Heart left ventricle (tissue), 16 donors: ENCODE measurements at places on chromosomes 13 and 19. TPM values are rescaled to one million over a fixed set of nuclear protein-coding genes. Genes with fewer than 3 reads are reported as not detected.
A peak's percentile ranks its signal among the peaks of the same experiment; 100 is the strongest.

IGFL1 gene
- polyA plus RNA-seq: not detected

RAP2A gene
- 3.9 TPM for polyA plus RNA-seq

ZNF112 gene
- polyA plus RNA-seq: 2.2 TPM

FAM83E gene
- polyA plus RNA-seq: 0.14 TPM

MBD3L3 gene
- not detected for polyA plus RNA-seq

PRR20D gene
- polyA plus RNA-seq: not detected

SERP2 gene
- polyA plus RNA-seq: 16.6 TPM

GRCh38 chr13:76993021-76993420 lies 1.1 kb downstream of the CLN5 start:
- H3K27ac ChIP-seq: peak overlapping the region; percentile 95
- H3K4me1 ChIP-seq: peaks cover 22% of the 10 kb centered on the region
- no peak for DNase-seq
- H3K27me3 ChIP-seq: no peaks in the 10 kb centered on the region
- peaks cover 9% of the 10 kb centered on the region for H3K36me3 ChIP-seq

- no peak overlapping the region for H3K4me3 ChIP-seq
- no peaks in the 10 kb centered on the region for H3K36me3 ChIP-seq
- no peaks in the 10 kb centered on the region for H3K4me1 ChIP-seq
- no peaks in the 10 kb centered on the region for H3K27me3 ChIP-seq
Measured at GRCh38 chr19:7492558-7492957, 3.7 kb upstream of the PEX11G start.

- no peak overlapping the region for H3K4me3 ChIP-seq
- no peak overlapping the region for H3K27ac ChIP-seq
- H3K36me3 ChIP-seq: no peaks in the 10 kb centered on the region
Measured at GRCh38 chr19:8150998-8151766, 1.8 kb upstream of the FBN3 start.

- no peak for DNase-seq
- H3K4me3 ChIP-seq: no peak overlapping the region
- H3K4me1 ChIP-seq: peaks cover 38% of the 10 kb centered on the region
- no peak overlapping the region for H3K27ac ChIP-seq
- H3K36me3 ChIP-seq: no peaks in the 10 kb centered on the region
- H3K27me3 ChIP-seq: no peaks in the 10 kb centered on the region
Measured at GRCh38 chr19:2180881-2181632, 17.3 kb downstream of the DOT1L start.

DNA sequence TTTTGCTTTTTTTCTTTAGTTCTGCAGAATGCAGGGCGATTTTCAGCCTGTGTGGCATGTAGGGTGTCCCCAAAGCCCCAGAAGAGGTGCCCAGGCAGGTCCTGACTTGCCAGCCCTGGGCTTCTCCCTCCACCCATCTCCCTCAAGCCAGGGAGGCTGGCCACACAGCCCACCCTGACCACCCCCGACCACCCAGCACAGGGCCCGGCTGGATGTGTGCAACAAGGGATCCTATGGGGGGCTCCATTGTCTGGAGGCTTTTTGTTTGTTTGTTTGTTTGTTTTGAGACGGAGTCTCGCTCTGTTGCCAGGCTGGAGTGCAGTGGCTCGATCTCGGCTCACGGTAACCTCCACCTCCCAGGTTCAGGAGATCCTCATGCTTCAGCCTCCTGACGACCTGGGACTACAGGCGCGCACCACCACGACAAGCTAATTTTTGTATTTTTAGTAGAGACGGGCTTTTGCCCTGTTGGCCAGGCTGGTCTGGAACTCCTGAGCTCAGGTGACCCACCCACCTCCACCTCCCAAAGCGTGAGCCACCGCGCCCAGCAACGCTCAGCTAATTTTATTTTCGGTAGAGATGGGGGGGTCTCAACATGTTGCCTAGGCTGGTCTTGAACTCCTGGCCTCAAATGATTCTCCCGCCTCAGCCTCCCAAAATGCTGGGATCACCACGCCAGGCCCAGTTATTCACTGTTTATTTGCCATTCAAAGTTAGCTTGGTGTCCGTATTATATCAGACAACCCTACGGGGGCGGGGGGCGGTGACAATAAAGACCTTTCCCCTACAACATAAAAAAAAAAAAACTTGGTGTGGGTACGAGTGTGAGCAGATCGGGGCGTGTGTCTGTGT lies 7.8 kb upstream of the MKNK2 start:
- no peaks in the 10 kb centered on the region for H3K27me3 ChIP-seq
- no peak for DNase-seq
- H3K36me3 ChIP-seq: no peaks in the 10 kb centered on the region
- H3K27ac ChIP-seq: peak overlapping the region; percentile 100

- no peak overlapping the region for H3K27ac ChIP-seq
- peaks cover 2% of the 10 kb centered on the region for H3K4me1 ChIP-seq
- H3K4me3 ChIP-seq: no peak overlapping the region
Measured at GRCh38 chr13:98873377-98874028, 104.4 kb downstream of the DOCK9 start.

DNA sequence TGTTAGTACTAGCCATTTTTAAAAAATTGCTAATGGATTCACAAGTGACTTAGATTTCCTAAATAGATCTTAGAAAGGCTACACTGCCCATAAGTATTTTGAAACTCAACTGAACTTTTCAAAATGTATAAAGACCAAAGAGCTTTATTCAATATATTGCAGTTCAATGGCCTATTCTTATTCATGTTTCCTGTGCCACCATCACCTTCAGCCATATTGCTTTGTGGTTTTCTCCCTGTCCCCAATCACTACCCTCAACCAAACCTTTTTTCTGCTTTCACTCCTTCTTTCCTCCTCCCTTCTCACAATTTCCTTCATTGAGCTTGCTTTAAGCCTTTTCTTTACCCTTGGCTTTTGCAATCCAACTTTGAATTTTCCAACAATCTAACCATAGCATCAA lies 100.9 kb downstream of the MYCBP2 start:
- H3K27ac ChIP-seq: no peak overlapping the region
- peaks cover 8% of the 10 kb centered on the region for H3K36me3 ChIP-seq
- no peak overlapping the region for H3K4me3 ChIP-seq
- H3K4me1 ChIP-seq: no peaks in the 10 kb centered on the region
- no peak for DNase-seq
- no peaks in the 10 kb centered on the region for H3K27me3 ChIP-seq

DNA sequence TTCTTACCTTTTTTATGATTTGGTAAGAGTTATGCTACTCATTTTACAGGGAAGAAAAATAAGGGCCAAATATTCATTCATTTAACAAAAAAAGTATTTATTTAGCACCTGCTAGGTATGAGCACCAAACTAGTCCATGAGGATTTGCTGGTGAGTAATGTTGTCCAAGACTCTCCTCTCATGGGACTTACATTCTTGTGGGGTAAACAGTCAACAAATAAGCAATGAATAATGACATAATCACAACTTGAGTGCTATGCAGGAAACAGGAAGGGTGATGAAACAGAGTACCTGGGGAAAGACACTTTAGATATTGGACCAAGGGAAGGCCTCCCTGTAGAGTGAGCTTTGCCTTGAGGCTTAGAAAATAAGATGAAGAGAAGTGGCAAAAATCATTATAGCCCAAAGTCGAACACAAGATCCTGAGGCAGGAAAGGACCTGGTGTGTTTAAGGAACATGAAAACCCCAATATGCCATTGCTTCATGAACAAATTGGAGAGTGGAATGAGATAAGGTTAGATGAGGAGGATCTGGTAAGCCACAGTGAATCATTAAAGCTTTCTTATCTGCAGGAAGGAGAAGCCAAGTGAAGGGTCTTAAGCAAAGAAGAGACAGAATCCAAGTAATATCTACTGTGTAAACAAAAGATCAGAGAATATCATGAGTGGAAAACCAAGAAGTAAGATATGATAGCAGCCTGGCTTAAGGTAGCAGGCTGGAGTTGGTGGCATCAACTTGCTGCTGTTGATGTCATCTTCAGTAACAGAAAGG lies 294.5 kb upstream of the NBEA start:
- no peak overlapping the region for H3K4me3 ChIP-seq
- no peaks in the 10 kb centered on the region for H3K27me3 ChIP-seq
- H3K27ac ChIP-seq: no peak overlapping the region
- no peaks in the 10 kb centered on the region for H3K4me1 ChIP-seq
- no peak for DNase-seq
- no peaks in the 10 kb centered on the region for H3K36me3 ChIP-seq

GRCh38 chr19:7463575-7463974 lies 25.3 kb downstream of the PEX11G start:
- DNase-seq: no peak
- no peak overlapping the region for H3K4me3 ChIP-seq
- no peaks in the 10 kb centered on the region for H3K4me1 ChIP-seq
- H3K36me3 ChIP-seq: peaks cover 77% of the 10 kb centered on the region
- no peaks in the 10 kb centered on the region for H3K27me3 ChIP-seq

DNA sequence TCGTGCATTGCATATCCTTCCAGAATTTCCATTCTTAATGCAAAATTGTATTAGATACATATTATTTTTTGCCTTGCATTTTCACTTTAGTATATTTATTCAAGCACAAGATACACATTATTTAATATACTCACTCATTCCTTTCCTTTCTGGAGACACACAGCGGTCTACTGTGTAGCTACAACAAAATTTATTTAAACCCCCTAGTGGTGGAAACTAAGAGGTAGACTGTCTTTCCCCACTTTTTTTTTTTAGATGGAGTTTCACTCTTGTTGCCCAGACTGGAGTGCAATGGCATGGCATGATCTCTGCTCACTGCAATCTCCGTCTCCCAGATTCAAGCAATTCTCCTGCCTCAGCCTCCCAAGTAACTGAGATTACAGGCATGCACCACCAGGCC lies 2040.3 kb upstream of the PCDH20 start:
- DNase-seq: no peak
- H3K4me3 ChIP-seq: no peak overlapping the region
- no peaks in the 10 kb centered on the region for H3K27me3 ChIP-seq
- H3K27ac ChIP-seq: no peak overlapping the region

DNA sequence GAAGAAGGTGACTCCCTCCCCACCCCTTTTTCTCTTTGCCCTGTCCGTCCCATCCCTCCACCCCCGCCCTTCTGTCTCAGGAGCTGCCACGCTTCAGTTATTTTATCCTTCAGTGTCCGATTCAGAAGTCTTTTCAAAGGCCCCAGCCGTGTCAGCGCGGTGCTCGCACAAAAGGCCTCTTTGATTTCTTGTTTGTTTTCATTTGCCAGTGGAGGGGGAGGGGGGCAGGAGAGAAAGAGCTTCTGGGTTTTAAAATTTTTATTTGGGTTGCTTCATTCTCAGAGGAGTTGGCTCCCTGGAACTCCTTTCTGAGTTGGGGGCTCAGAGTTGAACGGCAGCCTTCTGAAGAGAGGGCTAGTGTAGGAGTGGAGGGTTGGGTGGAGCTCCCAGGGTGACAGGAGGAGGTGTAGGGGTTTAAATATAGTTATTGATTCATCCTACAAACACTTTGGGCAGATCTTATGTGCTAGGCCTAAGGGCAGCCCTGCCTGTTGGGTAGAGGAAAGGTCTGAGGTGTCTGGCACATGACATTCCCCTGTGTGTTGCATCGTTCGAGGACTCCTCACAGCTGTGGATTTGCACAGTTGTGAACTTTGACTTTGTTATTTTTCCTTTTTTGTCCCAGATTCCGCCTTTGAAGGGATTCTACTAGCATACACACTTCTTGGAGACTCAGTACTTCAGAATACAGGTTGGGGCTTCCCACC lies 36.8 kb downstream of the NFIX start:
- peak overlapping the region; percentile 87 for H3K27ac ChIP-seq
- no peaks in the 10 kb centered on the region for H3K27me3 ChIP-seq
- peaks cover 68% of the 10 kb centered on the region for H3K4me1 ChIP-seq

GRCh38 chr19:10285393-10285792 lies 1.4 kb upstream of the ICAM4 start:
- no peak for DNase-seq
- no peak overlapping the region for H3K4me3 ChIP-seq
- peaks cover 46% of the 10 kb centered on the region for H3K36me3 ChIP-seq
- peaks cover 46% of the 10 kb centered on the region for H3K4me1 ChIP-seq
- H3K27ac ChIP-seq: no peak overlapping the region
- peaks cover 25% of the 10 kb centered on the region for H3K27me3 ChIP-seq

DNA sequence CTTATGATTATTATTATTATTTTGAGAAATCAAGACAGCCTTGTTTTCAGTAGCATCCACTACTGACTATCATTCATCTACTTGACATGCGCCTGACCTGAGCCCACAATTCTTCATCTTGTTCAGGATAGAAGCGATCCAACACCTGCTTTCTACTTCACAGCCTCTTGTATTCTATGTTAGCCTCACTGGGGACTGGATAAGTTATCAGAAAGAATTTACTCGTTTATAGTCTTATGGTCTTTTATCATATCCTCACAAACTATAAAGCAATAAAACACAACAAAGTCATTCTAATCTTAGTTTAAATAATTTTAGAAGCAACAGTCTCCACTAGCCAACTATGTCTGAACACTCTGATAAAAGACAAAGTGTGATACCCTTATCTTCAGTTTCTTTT lies 436.0 kb upstream of the ARGLU1 start:
- no peak overlapping the region for H3K4me3 ChIP-seq
- no peaks in the 10 kb centered on the region for H3K36me3 ChIP-seq
- H3K4me1 ChIP-seq: no peaks in the 10 kb centered on the region
- H3K27me3 ChIP-seq: no peaks in the 10 kb centered on the region

- DNase-seq: no peak
- peaks cover 5% of the 10 kb centered on the region for H3K4me1 ChIP-seq
- no peak overlapping the region for H3K4me3 ChIP-seq
- H3K27me3 ChIP-seq: no peaks in the 10 kb centered on the region
- peak overlapping the region; percentile 58 for H3K27ac ChIP-seq
- H3K36me3 ChIP-seq: no peaks in the 10 kb centered on the region
Measured at GRCh38 chr19:21323000-21323399, 6.2 kb downstream of the ZNF708 start.
